ENCODE measurements at places on chromosomes 1 and 21. TPM values are rescaled to one million over a fixed set of nuclear protein-coding genes. Genes with fewer than 3 reads are reported as not detected.

The SMCP gene
- not detected for total RNA-seq

The RHD gene
- not detected for total RNA-seq

The PTPN22 gene
- total RNA-seq, result 0.57 TPM

The OR6K3 gene
- total RNA-seq, result not detected

The DIO1 gene
- not detected for total RNA-seq

The GUCA2B gene
- not detected for total RNA-seq

The TTC24 gene
- total RNA-seq, result not detected
